ENCODE measurements at places on chromosomes 1 and 21.

GRCh38 chr1:204453141-204453772 lies 41.3 kb downstream of the PIK3C2B start:
- no peak for DNase-seq

- DNase-seq: no peak
Observed at GRCh38 chr1:98546319-98546718, 115.2 kb upstream of the SNX7 start.

DNA sequence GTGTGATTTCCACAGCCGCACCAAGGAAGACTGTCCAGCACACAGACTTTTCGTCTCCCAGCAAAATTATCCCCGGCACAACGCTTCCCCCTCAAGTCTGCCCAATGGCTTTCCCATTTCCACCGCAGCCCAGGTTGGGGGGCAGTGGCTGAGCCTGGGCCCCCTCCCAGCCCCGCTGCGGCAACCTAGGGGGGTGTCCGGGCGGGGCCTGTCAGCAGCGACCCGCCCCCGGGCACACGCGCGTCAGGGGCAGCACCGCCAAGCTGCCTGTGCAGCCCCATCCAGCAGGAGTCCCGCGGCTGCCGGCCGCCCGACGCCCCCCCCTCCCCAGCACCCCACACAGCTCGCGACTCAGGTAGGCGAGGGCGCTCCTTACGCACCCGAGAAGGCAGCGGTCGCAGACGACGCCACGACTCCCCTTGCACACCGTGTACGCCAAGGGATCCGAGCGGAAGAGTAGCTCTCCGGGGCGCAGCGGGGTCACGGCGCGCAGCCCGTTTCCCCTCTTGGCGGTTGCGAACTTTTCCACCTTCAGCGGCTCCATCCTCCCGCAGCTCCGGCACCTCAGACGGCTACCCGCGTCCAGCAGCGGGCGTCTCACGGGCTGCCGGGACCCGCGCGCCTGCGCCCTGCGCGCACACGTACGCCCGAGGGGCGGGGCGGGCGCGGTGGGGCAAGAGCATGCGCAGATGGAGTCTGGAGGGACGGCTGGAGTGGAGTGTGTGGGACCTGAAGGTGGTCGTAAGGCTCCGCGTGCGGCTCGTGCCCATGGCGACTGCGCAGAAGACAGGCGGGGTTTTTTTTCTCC lies at the start of gene SMYD3:
Gene SMYD3 (minus strand): TSS at position 606 of the 808 bp plus-strand sequence.
- peak; percentile 89 for DNase-seq

DNA sequence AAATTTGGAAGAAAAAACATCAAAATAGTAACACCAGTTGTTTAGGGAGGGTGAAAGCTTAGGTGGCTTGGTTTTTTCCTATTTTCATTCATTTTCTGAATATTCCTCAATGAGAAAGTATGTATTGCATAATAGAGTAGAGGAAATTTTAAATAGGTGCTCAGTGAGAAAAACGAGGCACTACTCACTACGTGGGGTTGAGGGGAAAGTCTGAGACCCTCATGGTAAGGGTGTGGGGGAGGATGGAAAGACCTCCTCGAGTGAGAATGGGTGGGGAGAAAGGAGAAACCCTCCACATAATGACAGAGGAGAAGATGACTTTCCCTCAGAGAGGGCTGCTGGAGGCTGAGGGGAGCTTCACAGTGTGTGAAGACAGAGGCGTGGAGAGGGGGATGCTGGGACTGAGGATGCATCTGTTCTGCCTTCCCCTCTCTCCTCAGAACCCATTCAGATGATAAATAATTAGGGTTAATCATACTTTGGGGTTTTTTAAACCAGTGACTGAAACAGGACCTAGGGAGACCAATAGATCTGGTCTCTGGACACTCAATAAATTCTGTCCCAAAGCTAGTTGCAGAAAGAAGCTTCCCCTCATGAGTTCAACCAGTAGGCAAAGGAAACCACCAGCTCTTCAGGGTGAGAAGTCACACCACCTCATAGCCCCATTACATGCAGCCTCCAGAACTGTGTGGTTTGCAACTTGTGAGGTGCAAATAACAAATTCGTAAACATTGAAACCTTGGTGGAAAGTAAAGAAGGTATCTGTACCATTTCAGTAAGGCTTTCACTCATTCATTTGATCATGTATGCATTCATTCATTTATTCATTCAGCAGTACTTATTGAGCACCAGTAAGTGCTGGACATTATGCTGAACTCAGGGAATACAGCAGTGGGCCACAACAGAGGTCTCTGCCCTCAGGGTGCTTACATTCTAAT lies 17.1 kb downstream of the SLAMF7 start:
- DNase-seq: no peak

- DNase-seq: no peak
Observed at GRCh38 chr1:9361630-9362260, 69.1 kb downstream of the SPSB1 start.

DNA sequence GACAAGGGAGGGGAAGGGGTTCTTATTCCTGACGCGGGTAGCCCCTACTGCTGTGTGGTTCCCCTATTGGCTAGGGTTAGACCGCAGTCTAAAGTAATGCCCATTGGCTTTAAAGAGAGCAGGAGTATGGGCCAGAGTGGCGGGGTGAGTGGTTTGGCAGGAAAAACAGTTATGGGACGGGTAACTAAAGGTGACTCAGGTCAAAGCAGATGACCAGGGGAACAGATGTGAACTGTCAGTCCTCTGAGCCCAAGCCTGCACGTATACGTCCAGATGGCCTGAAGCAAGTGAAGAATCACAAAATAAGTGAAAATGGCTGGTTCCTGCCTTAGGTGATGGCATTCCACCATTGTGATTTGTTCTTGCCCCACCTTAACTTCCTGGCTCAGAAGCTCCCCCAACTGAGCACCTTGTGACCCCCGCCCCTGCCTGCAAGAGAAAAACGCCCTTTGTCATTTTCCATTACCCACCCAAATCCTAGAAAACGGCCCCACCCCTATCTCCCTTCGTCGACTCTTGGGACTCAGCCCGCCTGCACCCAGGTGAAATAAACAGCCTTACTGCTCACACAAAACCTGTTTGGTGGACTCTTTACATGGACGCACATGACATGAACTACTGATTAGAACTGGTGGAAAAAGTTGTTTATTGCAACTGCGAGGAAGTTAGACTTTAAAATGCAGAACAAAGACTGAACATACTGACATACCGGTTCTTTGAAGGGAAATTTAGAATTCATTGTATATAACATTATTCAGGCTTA lies 758 bp upstream of the ATAD3B start:
- peak; percentile 10 for DNase-seq

- no peak for DNase-seq
Observed at GRCh38 chr1:17122521-17123164, 3.4 kb upstream of the PADI2 start.

DNA sequence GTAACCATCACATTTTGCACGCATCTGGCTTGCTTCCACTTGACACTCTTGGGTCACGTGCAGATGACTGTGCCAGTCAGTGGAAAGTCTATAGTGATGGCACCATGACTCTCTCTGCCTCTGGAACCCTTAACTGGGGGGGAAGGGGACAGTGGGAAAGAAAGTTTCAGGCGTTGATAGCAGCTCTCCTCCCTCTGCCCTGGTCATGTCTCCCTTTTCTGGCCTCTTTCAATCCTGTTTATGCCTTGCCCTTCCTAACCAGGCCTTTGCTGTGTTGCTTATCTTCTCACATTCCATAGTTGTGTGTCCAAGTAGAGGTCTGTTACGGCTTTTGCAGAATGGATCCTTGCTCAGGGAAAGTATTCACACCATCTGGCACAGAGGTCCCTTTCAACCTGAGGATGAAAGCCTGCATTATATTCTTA lies 93.5 kb downstream of the NRDC start:
- DNase-seq: no peak

- no peak for DNase-seq
Observed at GRCh38 chr21:30194701-30195299, 21.1 kb downstream of the CLDN8 start.

- DNase-seq: no peak
Observed at GRCh38 chr1:193321242-193321840, 134.9 kb upstream of the B3GALT2 start.

DNA sequence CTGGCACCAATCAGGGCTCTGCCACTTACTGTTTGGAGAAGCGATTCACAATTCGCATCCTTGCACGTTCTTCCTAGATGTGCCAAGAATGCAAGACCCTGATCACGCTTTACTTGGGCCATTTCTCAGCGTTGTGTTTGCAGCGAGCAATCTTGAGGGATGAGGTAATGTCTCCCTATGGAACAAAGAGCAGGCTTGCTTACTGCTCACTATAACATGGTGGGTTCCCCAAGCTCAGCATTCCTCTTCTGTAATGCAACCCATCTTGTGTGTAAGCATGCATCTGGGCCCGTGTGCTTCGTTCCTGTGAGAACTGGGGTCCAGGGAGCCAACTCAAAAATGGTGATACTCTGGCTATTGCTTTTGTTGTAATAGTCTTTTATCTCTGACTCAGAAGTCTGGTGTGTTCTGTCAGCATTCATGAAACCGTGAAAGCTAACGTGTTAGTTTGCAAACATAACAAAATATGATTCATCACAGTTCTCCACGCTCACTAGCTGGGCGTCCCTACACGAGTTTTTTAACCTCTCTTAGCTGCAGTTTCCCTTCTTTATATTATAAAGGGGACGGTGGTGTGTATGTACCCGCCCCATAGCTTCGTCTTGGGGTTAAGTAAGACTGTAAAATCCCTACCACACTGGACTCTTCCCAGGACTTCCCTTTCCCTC lies 33.3 kb downstream of the DNTTIP2 start:
- peak; percentile 50 for DNase-seq

DNA sequence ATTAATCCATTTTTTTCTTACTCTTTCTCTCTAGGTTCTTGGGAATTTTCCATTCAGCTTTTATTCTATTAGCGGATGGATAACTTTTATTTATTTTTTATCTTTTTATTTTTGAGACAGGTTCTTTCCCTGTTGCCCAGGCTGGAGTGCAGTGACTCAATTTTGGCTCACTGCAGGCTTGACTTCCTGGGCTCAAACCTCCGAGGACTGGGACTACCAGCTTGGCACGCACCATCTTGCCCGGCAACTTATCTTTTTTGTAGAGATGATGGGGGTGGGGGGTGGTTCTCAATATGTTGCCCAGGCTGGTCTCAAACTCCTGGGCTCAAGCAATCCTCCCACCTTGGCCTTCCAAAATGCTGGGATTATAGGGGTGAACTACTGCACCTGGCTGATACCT lies 36.1 kb upstream of the CHIT1 start:
- no peak for DNase-seq

DNA sequence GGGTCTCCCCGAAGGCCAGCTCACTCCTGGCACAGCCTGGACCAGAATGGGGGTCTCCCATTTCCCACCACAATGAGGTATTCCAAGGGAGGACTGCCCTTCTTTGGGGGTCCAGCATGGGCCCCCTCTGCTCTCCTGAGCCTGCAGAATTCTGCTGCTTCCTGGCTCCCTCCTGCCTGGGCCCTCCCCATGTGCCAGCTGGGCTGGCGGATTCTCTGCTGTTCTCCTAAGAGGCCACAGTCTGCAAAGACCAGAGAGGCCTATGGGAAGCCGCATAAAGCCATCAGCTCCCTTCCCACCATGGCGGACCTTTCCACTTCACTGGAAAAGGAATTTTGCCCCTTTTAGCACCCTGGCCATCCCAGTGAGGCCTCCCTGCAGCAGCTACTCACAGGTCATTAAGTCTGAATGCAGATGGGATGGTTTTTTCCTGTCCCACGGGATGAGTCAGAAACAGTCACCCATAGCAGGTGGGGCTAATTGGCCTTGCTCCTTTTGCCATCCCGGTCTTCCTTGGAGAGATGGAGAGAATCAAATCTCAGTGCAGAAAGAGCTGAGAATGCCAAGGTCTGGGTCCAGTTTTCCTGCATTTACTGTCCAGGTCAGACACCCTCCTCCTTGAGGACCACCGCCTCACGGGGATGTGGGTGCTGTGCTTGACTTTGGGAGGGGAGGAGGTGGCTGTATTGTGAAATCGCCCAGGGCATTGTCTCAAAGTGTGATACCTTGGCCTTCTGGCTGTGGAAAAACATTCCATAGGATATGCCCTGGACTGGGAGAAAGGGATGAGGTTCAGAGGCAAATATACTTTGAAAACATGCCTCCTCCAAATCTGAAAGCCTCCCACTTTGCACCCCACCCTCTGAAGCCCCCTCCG lies 23.2 kb downstream of the MYBPH start:
- no peak for DNase-seq

- DNase-seq: no peak
Observed at GRCh38 chr1:109863667-109864046, 47.0 kb upstream of the CSF1 start.

- no peak for DNase-seq
Observed at GRCh38 chr1:19647643-19648042, 3.5 kb downstream of the NBL1 start.

DNA sequence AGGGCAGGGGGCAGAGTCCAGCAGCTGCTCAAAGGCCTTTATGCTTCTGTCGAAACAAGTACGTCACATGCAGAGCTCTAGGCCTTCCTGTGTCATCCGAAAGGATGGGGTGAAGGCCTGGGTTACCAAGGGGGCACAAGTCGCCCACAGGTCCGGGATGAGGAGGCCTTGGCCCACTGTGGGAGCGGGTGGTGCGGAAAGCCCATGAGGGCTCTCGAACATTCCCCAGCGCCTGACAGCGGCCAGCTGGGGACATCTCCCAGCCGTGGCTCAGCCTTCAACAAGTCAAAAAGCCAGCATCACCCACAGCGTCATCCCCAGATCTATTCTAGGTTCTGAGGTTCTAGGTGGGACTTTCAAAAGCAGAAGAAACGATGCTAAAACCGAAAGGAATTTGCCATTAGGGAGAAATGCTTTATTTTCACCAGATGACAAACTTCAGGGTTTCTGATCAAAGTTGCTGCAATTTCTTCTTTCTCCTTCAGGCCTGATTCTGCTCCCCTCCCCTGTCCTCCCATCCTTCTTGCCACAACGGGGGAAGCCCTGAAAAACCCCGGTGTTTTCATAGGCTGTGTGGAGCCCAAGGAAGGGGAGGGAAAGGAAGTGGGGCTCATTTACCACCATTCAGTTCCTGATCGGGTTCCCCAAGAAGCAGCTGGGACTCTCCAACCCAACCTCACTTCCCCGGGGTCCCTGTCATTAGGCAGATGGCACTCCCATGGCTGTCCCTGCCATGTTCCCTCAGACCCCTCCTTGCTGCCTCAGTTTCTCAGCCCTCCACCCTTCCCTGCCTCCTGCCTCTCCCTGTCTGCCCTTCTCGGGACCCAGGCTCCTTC lies 17.6 kb downstream of the GPR137B start:
- DNase-seq: no peak

GRCh38 chr1:192574073-192574472 lies 1.5 kb upstream of the RGS1 start:
- no peak for DNase-seq

DNA sequence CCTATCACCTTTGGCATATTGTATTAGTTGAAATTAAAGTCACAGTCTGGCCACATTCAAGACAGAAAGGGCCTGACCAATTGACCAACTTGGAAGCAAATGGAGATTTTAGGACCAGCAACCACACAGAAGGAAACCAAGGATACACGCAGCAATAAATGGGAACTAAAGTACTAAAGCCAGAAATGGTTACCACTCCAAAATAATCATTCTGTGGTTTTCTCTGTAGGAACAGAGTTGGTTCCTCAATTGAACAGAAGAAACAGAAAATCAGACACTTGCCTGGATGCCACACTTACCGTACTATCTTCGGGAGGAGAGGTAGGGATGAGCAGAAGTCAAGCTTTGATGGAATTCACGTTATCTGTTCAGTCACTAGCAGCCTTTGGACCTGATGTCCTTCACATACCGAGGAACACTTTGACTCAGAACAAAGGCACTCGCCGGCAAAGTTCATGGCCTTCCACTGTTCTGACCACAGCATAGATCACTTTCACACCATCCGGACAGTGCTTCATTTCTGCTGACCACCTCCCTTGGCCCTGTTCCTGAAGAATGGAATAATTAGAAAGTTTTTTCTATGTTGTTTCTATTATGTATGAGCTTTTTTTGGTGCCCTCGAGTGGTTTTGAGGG lies 96.9 kb downstream of the LPAR3 start:
- no peak for DNase-seq

- no peak for DNase-seq
Observed at GRCh38 chr1:188249811-188250210, 1421.1 kb downstream of the PLA2G4A start.

- DNase-seq: no peak
Observed at GRCh38 chr1:173411835-173412742, 65.0 kb upstream of the PRDX6 start.
